Transverse colon (tissue), 4 donors: ENCODE measurements at places on chromosomes 16 and 17. TPM values are rescaled to one million over a fixed set of nuclear protein-coding genes. Genes with fewer than 3 reads are reported as not detected.
A peak's percentile ranks its signal among the peaks of the same experiment; 100 is the strongest.

The FBXW10 gene
- 0.27 TPM for total RNA-seq

The PERCC1 gene
- total RNA-seq = not detected

DNA sequence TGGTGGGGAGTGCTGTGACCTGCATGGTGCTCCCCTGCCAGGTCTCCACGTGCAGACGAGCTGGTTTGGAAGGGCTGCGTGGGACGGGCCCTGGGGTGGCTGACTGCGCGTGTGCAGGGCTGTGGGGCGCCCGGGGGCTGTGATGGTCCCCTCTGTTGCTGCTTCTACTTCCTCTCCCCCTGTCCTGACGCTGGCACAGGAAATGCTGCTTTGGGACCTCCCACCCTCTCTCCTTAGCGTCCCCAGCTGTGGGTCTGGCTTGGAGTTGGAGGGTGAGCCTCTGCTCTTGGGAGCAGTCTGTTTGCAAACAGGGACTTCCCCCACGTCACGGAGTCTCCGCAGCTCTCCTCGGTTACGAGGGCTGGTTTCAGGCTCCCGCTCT is 35.2 kb downstream of the TSC2 start:
- no peak for DNase-seq

The METTL9 gene
- total RNA-seq = 116 TPM

DNA sequence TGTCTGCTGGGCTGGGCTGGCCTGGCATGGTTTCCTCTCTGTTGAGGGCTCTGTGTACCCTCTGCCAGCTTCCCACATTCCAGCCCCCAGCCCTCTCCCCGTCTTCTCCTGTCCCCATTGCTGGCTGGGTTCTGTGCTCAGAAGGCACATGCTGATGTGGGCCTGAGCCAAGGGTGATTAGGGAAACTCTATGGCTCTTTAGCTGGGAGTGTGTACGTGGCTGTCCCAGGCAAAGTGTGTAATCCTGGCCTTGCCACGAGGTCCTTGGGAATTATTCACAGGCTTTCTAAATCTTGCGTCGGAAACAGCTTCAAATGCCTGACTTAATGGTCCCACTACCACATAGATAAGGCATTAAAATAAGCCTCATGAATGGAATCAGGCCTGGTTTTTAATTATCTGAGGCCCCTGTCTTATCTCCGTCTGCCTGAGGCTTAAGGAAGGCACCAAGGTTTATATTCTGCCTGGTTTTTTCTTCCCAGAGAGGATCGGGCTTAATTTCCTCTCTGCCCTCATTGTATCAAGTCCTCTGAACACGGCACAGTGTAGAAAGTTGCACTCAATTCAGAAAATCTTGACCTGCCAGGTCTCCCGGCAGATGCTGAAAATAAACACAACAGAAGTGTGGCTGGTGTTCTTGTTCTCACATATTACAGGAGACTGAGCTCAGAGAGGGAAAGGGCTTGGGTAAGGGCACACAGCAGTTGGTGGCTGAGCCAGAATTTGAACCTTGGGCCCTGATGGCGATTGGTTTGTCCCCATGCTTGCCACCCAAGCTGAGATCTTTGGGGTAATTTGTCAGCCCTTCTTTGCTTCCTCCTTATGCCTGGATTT is 52.9 kb upstream of the LGALS9 start:
- DNase-seq = no peak

DNA sequence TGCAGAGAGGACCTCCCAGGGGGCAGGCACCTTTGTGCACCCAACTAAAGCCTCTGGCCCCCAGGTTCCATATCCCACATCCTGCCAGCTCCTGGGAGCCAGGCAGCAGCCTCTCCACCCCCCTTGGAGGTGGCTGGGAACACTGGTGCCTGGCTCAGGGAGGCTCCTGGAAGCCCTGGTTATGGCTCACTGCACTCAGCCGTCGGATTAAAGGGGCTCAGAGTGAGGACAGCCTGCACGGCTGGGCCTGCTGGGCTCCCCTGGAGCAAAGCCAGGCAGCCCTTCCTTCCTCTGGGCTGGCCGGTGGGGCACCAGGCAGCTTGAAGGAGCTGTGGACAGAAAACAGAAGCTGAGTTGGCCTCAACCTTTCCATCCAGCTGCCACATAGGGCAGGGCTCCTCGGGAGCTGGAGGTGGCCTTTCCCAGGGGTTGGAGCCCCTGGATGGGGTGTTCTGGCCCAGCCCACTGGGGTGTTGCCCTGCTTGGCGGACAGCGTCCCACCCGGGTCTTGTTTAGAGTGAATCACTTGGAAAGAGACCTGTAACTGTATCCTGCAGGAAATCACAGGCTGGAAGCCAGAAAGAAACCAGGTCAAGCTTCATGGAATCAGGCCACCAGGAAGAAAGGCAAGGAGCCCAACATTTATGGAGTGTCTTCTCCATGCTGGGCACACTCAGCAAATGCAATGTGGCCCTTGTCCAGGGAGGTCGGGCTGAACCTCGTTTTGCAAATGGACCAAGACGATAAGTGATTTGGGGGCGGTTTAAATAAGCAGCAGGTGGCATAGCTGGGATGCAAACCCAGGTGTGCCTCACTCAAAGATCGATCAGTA is 253.3 kb downstream of the SOX9 start:
- no peak for DNase-seq

- DNase-seq = no peak
These were observed 1114.2 kb upstream of the GOT2 start for GRCh38 chr16:59848296-59848695.

DNA sequence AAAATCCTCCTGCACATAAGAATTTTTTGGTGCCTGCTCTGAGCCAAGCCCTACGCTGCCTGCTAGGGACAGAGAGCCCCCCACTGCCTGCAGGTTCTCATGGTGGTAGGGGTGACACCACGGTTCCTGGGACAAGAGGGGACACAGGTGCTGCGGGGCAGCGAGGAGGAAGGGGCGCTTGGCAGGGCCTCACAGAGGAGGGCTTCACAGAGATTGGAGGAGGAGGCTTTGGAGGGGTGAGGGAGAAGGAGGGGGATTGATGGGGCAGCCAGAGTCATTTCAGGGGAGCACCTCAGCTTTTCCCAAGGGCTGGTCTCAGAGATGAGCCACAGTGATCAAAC is 29.8 kb upstream of the GSG1L start:
- no peak for DNase-seq

- peak; percentile 41 for DNase-seq
These were observed 878 bp upstream of the RNF157 start for GRCh38 chr17:76241204-76241538.
